ENCODE measurements at places on chromosomes 7 and 10.

DNA sequence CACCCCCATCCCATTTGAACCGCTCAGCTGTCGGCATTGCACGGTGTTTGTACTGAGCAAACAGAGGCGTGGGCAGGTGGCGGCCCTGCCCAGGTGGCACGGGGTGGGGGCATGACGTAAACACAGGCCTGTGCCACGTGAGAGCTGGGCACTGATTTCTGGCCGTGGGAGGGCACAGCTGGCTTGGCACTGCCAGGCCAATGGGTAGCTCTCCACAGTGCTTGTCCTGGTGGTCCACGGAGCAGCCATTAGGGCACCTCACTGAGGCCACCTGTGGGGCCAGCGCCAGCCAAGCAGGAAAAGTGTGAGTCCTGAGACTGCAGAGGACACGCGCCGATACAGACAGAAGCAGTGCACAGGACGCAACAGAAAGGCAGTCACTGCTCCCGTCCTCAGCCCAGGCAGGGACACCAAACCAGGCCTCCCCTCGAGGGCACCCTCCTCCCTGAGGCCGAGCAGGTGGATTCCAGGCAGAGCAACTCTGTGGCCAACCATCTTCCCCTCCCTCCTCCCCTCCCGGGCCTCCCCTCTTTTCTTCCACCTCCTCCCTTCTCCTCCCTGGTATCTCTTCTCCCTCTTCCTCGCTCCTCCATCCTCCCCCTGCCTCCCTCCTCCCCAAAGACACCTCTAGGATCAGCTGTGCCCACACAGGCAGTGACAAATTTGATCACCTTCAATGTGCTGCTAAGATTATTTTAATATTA, 258.7 kb downstream of the ELFN1 start:
- no peak for DNase-seq

DNA sequence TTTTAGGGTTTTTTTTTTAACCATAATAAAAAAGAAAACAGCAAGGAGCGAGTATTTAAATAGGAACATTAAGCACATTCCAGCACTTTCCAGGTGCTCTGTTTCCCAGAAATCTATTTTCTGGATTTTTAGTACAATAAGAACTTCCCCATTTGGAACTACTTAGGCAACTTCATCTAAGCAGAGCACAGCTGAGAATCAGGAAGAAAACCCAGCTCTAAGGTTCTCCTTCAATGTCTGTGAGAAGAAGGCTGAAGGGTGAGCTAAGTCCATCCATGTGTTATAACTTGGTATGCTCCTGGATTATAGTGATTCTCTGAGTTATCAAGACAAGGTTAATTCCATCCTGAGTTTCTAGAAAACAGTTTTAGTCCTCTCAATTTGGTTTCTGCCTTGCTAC, 181.9 kb downstream of the CYP26A1 start:
- no peak for DNase-seq

DNA sequence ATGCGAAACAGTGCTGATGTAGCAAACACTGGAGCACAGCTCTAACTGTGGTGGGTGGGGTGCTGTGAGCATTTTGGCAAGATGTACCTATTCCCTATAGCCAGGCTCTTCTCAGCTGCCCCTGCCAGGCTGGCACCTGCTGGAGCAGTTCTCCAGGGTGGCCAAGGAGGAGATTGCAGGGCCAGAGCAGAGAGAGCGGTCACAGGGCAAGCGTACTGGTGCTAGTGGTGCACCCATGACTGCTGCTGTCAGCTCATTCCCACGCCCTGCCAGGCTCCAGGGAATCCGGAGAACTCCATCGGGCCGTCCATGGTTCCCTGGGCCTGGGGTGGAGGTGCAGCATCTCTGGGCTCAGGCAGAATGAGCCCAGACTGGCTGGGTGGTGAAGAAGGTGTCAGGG, 2.1 kb downstream of the COL13A1 start:
- DNase-seq: no peak

- DNase-seq: no peak
Observed at GRCh38 chr10:43043773-43044447, 33.0 kb upstream of the RET start.

- DNase-seq: no peak
Observed at GRCh38 chr10:18759575-18759974, 100.3 kb downstream of the ARL5B start.

DNA sequence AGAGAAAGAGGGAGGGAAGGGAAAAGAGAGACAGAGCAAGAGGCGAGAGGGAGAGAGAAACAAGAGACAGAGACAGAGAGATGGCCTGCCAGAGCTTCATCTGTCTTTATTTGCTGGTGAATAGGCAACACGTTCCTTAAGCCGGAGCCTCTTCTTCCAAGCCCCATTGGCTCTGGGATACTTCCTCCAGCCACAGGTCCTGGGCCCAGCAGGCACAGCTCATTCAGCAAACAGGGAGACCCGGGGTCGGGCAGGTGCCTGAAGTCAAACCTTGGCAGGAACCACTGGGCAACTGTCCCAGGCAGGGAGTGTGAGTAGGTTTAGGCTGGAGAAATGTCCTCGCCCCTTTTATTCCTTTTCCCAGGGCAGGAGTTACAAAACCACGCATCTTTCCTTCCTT, 68.2 kb downstream of the MYL10 start:
- DNase-seq: no peak

- DNase-seq: no peak
Observed at GRCh38 chr7:78594156-78594555, 795.6 kb downstream of the PHTF2 start.

DNA sequence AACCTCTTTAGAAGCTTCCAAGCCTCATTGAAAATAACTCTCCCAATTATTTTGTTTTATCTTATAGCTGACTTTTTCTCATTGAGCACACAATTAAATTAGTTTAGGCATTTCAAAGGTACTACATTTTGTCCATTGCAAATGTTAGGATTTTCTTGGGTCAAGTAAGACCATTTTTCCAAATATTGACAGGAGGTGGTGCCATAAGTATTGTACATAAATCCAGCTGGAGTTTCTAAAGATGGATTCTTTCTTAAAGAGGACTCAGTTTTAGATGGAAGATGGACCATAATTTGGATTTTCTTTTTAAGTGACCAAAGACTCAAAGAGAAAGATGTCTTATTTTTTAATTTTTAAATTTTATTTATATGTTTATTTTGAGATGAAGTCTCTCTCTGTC, 12.3 kb upstream of the OPN4 start:
- DNase-seq: no peak

- no peak for DNase-seq
Observed at GRCh38 chr10:29389935-29390334, 101.1 kb downstream of the LYZL1 start.

Data from DMS 273 treated with DMSO at 0.1 percent for 48 hours (cell line).